ENCODE measurements at places on chromosomes 4 and X. TPM values are rescaled to one million over a fixed set of nuclear protein-coding genes. Genes with fewer than 3 reads are reported as not detected.

Gene PLP1
- not detected for total RNA-seq

Gene TFE3
- 46.9 TPM for total RNA-seq

Gene SLC49A3
- not detected for total RNA-seq

Gene PHKA1
- total RNA-seq: 33.7 TPM

Gene CXCR3
- total RNA-seq: not detected

Gene F9
- not detected for total RNA-seq

Gene TEC
- total RNA-seq: 3.9 TPM

Gene CUL4B
- total RNA-seq: 38.1 TPM

Gene TMPRSS11A
- not detected for total RNA-seq

Gene PGAM4
- not detected for total RNA-seq

Gene ENPEP
- not detected for total RNA-seq

Gene CPZ
- 27.9 TPM for total RNA-seq

Gene CDKL5
- 2.4 TPM for total RNA-seq

Gene TCP11X2
- total RNA-seq: not detected

Gene SMARCA5
- 29.3 TPM for total RNA-seq

Gene RTL3
- not detected for total RNA-seq

Gene BGN
- total RNA-seq: not detected

Gene FREM3
- not detected for total RNA-seq

Gene RTL9
- 0.29 TPM for total RNA-seq

Gene MEPE
- not detected for total RNA-seq

Gene GPAT3
- total RNA-seq: 34.2 TPM

Gene TNMD
- not detected for total RNA-seq

Gene TDO2
- total RNA-seq: not detected

Gene L1CAM
- total RNA-seq: 11.2 TPM

Gene MAGEA12
- 0.23 TPM for total RNA-seq

Gene BEX2
- 2.8 TPM for total RNA-seq

Gene NPFFR2
- total RNA-seq: not detected

Gene WDFY3
- total RNA-seq: 23.1 TPM

Gene SPATA4
- total RNA-seq: 0.15 TPM

Gene USP51
- 0.22 TPM for total RNA-seq

Gene TMEM156
- total RNA-seq: 32.1 TPM
